ENCODE measurements at places on chromosomes 12 and 14.

DNA sequence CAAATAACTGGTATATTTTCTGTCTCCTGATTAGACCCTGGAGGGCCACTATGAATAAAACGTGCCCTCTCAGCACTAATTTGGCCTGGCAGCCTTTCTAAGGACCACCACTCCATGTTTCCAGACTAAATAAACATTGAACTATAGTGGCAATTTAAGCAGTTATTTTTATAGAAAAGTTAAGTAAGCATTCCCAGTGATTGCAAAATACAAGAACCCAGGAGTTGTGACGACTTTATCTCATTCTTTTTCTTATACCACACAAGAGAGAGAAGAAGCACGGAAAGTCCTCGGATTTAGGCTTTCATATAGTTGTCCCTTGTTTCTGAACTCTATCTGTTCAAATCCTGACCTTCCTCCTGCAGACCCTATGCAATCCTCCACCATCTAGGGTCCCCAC, 23.1 kb upstream of the STRAP start:
- no peak overlapping the region for H3K4me3 ChIP-seq
- no peaks in the 10 kb centered on the region for H3K4me1 ChIP-seq
- H3K27ac ChIP-seq = no peak overlapping the region
- no peaks in the 10 kb centered on the region for H3K27me3 ChIP-seq
- H3K36me3 ChIP-seq = no peaks in the 10 kb centered on the region
- DNase-seq = no peak

- peaks cover 84% of the 10 kb centered on the region for H3K4me1 ChIP-seq
- peak overlapping the region; percentile 90 for H3K27ac ChIP-seq
- H3K4me3 ChIP-seq = peak overlapping the region; percentile 44
- peaks cover 10% of the 10 kb centered on the region for H3K36me3 ChIP-seq
Observed at GRCh38 chr14:22533057-22533704, 55.8 kb downstream of the DAD1 start.

- no peaks in the 10 kb centered on the region for H3K4me1 ChIP-seq
- no peak overlapping the region for H3K4me3 ChIP-seq
- no peaks in the 10 kb centered on the region for H3K27me3 ChIP-seq
- no peak overlapping the region for H3K27ac ChIP-seq
Observed at GRCh38 chr14:99330316-99331240, 58.6 kb upstream of the BCL11B start.

DNA sequence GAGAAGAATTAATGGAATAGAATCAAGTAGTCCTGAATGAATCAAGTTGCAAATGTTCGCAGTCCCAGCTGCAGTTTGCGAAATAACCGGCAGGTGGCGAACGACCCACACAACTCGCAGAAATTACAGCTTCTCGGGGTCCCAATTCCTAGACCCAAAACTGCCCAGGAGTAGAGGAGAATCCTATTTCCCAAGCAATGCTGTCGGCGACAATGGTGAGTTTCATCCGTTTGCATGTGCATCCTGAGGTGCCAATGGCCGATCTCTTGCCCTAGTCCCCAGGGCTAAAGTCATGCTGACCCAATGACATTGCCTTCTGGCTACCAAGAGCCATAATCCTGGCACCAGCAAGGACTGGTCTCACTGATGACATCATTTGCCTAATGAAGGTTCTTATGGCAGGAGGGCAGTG, 8.5 kb upstream of the ASCL1 start:
- H3K4me1 ChIP-seq = no peaks in the 10 kb centered on the region
- H3K4me3 ChIP-seq = no peak overlapping the region
- H3K27ac ChIP-seq = no peak overlapping the region
- no peaks in the 10 kb centered on the region for H3K27me3 ChIP-seq
- peak; percentile 31 for DNase-seq

DNA sequence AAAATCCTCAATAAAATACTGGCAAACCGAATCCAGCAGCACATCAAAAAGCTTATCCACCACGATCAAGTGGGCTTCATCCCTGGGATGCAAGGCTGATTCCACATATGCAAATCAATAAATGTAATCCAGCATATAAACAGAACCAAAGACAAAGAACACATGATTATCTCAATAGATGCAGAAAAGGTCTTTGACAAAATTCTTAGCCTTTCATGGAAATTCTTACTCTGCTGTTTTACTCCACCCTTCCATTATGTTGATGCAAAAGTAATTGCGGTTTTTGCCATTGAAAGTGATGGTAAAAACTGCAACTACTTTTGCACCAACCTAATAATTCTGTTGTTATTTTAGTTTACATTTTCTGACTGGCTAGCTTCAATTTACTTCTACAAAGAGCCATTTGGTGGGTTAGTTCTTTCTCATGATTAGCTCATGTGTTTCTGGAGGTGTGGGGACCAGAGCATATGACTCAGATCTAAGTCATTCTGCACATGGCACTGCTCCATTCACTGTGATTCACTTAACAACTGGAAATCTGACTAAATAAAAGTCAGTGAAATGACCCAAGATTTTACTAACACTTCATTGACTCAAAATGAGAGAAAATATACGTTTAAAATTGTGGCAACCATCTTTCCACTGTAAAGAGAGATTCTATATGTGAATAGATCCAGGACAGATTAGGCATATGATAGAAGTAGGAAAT, 99.9 kb downstream of the TMTC3 start:
- DNase-seq = no peak
- H3K36me3 ChIP-seq = no peaks in the 10 kb centered on the region
- H3K27ac ChIP-seq = no peak overlapping the region
- H3K4me1 ChIP-seq = no peaks in the 10 kb centered on the region

GRCh38 chr12:124492879-124493808, 74.3 kb downstream of the NCOR2 start:
- H3K27ac ChIP-seq = no peak overlapping the region
- H3K36me3 ChIP-seq = no peaks in the 10 kb centered on the region
- H3K4me1 ChIP-seq = no peaks in the 10 kb centered on the region
- H3K27me3 ChIP-seq = no peaks in the 10 kb centered on the region
- DNase-seq = no peak
- no peak overlapping the region for H3K4me3 ChIP-seq

DNA sequence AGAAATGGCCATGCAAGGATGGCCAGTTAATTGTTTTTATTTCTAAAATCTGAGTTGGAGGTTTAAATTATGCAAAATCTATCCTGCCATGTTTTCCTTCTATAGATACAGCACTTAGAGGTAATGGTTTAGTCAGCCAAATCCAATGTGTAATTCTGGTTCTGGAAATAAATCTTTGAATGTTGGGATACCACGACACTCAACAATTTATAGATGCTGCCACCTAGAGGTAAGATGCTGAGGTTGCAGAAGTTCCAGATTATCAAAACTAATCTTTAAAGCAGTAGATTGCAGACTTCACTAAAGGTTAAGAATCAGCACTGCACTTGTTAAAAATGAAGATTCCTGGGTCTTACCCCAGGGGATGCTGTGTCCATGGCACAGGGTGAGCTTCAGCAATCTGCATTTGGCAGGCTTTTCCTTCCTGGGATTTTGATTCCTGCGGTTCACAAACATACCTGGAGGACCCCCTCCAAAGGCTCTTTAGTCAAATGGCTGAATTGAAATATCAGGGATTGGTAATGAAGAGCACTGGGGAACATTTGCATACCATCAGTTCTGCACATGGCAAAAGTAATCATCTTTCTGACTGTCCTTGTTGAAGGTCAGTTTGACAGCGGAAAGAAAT, 53.4 kb upstream of the ANO4 start:
- H3K27ac ChIP-seq = no peak overlapping the region
- no peak for DNase-seq
- H3K4me1 ChIP-seq = no peaks in the 10 kb centered on the region
- no peaks in the 10 kb centered on the region for H3K27me3 ChIP-seq
- no peaks in the 10 kb centered on the region for H3K36me3 ChIP-seq

- no peak for DNase-seq
- H3K27me3 ChIP-seq = no peaks in the 10 kb centered on the region
- H3K4me1 ChIP-seq = no peaks in the 10 kb centered on the region
- no peak overlapping the region for H3K4me3 ChIP-seq
- H3K36me3 ChIP-seq = no peaks in the 10 kb centered on the region
- no peak overlapping the region for H3K27ac ChIP-seq
Observed at GRCh38 chr12:23888396-23889068, 60.9 kb downstream of the SOX5 start.

DNA sequence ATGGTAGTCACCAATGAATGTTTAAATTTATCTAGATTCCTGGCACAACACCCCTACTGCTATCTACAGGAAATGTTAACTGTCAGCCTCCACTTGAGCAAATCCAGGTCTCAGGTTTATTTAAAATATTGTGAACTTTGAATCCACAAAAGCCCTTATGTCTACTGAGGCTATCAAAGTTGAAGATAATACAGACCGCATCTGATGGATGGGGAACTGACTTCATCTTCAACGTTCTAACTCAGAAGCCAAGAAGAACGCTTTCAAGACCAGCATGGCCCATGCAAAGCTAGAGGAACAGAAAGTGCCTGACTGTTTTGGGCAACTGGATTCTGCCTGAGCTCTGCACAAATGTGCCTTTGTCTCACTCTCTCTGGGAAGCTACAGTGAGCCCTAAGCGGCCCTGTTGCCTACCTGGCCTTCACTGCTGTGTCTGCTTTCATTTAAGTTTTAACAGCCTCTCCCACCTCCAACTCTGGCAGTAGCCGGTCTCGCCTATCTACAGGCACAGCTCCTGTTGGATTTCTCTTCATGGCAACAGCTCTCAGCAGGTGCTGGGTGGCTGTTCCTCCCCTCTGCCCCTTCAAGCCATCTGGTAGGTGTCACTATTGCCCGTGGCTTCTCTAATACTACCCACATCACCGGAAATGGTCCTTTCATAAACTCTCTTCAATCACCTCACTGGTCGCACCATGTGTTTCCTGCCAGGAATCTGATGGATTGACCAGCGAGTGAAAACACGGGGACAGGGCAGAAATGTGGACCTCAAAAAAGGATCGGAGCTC, 112.1 kb upstream of the OVCH1 start:
- no peaks in the 10 kb centered on the region for H3K4me1 ChIP-seq
- no peaks in the 10 kb centered on the region for H3K36me3 ChIP-seq

DNA sequence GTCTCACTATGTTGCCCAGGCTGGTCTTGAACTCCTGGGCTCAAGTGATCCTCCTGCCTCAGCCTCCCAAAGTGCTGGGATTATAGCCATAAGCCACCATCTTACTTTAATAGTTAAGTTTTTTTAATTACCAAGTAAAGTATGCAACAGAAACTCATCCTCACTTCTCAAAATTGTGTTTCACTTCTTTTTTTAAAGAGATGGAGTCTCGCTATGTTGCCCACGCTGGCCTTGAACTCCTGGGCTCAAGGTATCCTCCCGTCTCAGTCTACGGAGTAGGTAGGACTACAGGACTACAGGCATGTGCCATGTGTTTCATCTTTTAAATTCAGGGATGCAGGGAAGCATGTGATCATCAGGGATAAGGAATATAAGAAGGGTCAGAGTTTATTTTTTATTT, 17.2 kb upstream of the ARID2 start:
- DNase-seq = no peak
- no peak overlapping the region for H3K4me3 ChIP-seq
- H3K27me3 ChIP-seq = no peaks in the 10 kb centered on the region

DNA sequence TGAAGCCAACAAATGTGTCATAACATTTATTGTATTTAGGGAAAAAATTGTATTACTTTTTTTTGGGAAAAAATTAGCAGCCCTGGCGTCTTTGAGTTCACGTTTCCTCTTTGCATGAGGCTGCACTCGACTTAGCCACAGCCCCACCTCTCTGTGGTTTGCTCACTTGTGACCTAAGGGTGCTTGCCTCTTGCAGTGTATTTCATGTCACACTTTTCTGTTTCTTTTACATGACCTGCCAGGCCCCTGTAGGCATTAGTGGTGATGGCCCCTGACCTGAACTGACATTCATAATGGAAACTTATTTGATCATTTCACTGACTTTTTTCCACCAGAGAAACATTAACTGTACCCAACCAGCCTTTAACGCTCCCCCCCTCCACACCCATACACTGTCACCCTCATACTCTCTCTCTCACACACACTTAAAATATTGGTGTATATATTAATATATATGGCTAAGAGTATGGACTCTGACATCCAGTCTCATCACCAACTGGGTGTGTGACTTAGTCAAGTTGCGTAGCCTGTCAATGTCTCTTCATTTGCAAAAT, 122.9 kb downstream of the PRKCH start:
- peaks cover 9% of the 10 kb centered on the region for H3K36me3 ChIP-seq
- H3K27ac ChIP-seq = peak overlapping the region; percentile 59
- peak overlapping the region; percentile 9 for H3K4me3 ChIP-seq

GRCh38 chr14:86596024-86596423, 1066.1 kb downstream of the FLRT2 start:
- no peaks in the 10 kb centered on the region for H3K27me3 ChIP-seq
- H3K27ac ChIP-seq = no peak overlapping the region
- H3K4me1 ChIP-seq = no peaks in the 10 kb centered on the region
- no peak overlapping the region for H3K4me3 ChIP-seq
- no peak for DNase-seq

- no peaks in the 10 kb centered on the region for H3K27me3 ChIP-seq
- H3K4me1 ChIP-seq = no peaks in the 10 kb centered on the region
- no peak for DNase-seq
- H3K36me3 ChIP-seq = no peaks in the 10 kb centered on the region
- no peak overlapping the region for H3K4me3 ChIP-seq
Observed at GRCh38 chr14:54374117-54374884, 22.5 kb upstream of the CDKN3 start.

DNA sequence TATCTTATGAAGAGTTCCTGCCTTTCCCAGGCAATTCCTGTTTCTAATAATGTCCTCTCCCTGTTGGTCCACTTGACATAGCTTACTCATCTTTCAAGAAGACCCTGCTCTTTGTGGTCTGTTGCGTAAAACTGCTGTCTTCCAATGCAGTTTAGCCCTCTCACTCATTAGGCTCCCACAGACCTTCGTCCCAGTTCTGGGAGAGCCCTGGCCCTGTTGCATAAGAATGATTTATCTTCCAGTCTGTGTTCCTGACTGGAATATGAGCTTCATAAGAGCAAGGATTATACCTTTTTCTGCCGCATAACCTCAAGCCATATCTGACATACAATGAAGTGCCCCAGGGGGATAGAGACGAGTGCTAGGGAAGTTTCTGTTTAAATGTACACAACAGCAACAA, 365.9 kb upstream of the NOVA1 start:
- H3K27ac ChIP-seq = no peak overlapping the region
- H3K4me1 ChIP-seq = no peaks in the 10 kb centered on the region
- no peaks in the 10 kb centered on the region for H3K27me3 ChIP-seq
- H3K36me3 ChIP-seq = no peaks in the 10 kb centered on the region
- no peak overlapping the region for H3K4me3 ChIP-seq

DNA sequence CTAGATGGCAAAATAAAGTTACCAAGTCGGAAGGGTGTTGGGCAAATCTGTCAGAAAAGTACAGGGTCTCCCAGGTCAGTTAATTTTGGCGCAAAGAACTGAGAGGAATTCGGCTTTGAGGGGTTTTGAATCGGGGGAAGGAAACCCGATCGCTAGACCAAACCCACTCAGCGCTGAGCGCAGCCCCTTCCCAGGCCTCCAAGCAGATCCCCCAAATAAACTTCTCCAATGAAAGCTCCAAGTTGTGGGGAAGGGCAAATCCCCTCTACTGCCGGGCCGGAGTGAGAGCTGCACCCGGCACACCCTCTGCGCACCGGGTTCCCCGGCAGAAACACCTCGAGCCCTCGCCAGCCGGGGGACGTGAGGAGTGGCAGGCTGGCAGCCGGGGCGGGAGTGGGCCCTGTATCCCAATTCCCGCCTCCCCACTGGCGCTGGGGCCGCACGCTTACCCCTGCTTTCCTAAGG, 441 bp downstream of the E2F7 start:
- peak overlapping the region; percentile 63 for H3K4me3 ChIP-seq
- no peak for DNase-seq
- H3K27me3 ChIP-seq = no peaks in the 10 kb centered on the region
- H3K27ac ChIP-seq = no peak overlapping the region
- no peaks in the 10 kb centered on the region for H3K4me1 ChIP-seq

- H3K36me3 ChIP-seq = no peaks in the 10 kb centered on the region
- DNase-seq = no peak
- no peaks in the 10 kb centered on the region for H3K4me1 ChIP-seq
- H3K27ac ChIP-seq = no peak overlapping the region
- H3K27me3 ChIP-seq = no peaks in the 10 kb centered on the region
Observed at GRCh38 chr14:56057071-56057741, 61.0 kb upstream of the PELI2 start.
